ENCODE measurements at places on chromosomes 1 and 21.

DNA sequence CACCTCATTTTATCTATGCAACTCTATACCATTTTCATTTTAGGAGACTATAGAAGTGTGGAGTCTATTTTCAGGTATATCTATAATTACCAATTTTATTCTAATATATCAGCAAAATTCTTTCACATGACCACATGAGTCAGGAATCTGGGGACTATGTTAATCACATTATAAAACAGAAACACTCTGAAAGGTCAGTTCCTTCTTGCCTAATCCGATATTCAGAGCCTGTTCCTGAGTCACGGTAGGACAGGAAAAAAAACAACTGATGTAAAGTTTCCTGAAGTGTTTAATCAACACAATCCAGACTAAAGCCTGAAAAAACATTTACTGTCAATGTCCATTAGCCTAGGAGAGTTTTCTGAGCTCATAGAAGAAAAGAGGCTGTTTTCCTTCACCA lies 1902.3 kb downstream of the NCAM2 start:
- DNase-seq, result no peak

GRCh38 chr21:14486869-14487268 lies 59.2 kb downstream of the SAMSN1 start:
- no peak for DNase-seq

GRCh38 chr1:186089940-186090339 lies 285.1 kb downstream of the TPR start:
- DNase-seq, result no peak

DNA sequence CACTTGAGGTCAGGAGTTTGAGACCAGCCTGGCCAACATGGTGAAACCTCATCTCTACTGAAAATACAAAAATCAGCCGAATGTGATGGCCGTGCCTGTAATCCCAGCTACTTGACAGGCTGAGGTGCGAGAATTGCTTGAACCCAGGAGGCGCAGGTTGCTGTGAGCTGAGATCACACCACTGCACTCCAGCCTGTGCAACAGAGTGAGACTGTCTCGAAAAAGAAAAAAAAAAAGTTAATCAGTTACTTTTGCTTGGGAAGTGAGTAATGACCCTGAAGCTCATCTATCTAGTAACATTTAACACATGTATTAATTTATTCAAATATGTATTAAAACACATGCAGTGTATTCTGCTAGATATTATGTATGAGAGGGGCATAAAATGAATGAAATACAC lies 49.4 kb downstream of the ZNF326 start:
- no peak for DNase-seq

GRCh38 chr1:31222176-31222575 lies 17.5 kb downstream of the NKAIN1 start:
- no peak for DNase-seq
